DMS53 (cell line): ENCODE measurements at places on chromosomes 16 and 17.

DNA sequence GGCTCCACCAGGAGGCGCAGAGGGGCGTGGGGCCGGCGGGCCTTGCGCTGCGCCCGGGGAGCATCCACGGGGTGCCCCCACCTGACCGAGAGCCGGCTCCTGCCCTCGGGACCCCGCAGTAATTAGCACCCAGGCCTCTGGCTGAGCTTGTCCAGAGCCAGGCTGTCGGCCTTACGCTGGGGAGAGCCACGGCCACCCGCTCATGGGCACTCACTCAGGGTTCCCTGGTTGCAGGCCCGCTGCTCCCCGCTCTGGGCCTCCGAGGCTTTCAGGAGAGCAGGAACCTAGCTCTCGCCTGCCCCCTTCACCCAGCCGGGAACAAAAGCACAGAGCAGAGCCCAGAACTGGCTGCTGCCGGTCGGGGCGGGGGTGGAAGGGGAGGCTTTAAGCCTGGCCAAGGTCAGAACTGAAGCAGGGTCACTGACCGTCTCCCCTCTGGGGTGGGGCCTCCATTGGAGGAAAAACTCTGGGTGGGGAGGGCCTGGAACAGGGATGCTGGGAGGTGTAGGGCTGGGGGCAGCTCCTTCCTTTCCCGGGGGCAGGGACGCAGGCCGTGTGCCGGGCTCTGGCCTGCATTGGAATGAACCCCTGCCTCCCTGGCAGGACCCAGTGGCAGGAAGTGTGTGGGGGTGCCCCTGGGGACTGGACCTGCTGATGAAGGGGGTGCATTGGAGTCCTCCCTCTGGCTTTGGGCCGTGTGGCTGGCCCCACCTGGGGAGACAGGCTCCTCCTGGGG is 12.3 kb downstream of the GLIS2 start:
- DNase-seq, result peak; percentile 75

DNA sequence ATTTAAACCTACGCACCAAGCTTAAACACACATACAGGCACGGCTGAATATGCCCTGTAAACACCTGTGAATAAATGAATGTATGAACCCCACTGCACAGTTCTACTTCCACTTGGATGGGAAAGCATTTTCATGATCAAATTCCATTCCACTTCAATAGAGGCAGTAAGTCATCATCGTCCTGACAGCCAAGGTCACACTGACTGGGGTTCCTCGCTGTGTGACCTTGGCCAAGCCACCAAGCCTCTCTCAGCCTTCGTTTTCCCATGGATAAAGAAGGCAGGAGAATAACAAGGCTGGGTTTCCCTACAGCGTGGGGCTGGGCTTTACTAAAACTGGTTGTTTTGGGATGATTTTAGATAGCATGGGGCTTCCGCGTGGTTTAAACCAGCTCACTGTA is 82.8 kb downstream of the TBC1D16 start:
- DNase-seq, result no peak

DNA sequence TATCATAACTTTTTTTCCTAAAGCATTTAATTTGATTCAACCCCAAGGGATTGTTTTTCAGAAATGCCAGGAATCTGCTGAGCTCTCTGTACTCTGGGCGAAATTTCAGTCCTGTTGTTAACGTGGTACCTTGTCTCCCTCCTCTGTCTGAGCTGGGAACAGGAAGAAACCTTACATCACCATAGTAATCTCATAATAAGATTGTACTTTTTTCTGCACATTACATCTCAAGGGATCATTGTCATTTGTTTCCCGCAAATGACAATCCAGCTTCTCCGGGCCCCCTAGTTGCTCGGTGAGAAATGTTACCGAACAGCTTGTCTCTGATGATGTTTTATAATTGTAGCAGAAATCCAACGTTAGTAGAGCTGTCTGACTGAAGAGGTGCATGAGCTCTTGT is 152.7 kb upstream of the ERCC4 start:
- DNase-seq, result no peak

DNA sequence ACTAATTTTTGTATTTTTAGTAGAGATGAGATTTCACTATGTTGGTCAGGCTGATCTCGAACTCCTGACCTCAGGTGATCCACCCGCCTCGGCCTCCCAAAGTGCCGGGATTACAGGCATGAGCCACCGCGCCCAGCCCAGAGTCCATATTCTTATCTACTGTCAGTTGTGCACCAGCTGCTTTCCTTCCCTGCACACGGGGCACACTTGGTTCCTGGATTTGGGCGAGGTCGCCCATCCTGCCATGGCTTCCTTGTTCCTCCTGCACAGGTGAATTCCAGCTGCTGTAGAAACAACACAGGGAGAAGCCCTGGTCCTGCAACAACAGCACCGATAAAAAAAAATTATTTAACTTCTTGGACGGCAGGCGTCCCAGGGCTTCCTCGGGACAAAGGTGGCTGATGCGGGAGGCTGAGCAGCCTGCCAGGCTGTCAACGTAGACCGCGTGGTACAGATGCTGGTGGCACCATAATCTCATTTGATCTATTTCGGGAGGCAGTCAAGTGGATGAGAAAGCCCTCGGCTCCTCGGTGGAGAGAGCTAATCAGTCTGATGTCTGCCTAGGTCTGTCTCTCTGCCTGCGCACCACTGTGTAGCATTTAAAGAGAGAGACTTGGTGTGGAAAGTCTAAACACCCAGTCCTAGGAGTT is 19.1 kb downstream of the RGS9 start:
- DNase-seq, result no peak

- DNase-seq, result peak; percentile 36
Measured at GRCh38 chr16:48300391-48300856, 53.1 kb upstream of the ABCC11 start.
